ELR (cell line): ENCODE measurements at places on chromosomes 7 and 10.

DNA sequence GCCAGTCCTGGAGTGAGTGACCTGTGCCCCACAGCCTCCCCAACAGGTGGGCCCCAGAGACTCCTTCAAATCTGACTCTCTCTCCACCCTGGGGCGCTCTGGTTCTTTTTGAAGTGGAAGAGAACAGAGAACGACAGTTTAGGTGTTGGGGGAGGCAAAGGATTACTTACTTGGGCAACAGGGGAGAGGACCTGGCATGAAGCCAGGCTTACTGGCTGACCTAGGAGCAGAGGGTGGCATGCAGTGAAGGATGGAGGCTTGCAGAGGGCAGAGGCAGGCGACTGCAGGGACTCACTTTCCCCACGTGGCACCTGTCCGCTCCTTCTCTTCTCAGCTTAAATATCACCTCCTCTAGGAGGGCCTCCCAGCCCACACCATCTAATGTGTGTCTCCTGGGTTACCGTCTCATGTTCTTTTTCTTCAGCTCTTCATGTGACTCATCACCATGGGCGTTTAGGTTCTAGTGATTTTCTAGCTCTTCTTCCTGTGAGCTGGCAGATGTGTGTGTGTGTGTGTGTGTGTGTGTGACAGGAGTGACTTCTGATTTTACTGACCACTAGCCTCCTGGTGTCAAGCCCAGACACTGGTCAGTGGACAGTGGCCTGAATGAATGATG, 15.5 kb downstream of the LZTS2 start:
- DNase-seq = peak; percentile 95

GRCh38 chr10:6231146-6231545, 28.4 kb downstream of the PFKFB3 start:
- no peak for DNase-seq

GRCh38 chr10:85606401-85606800, 760.2 kb downstream of the GRID1 start:
- DNase-seq = no peak

DNA sequence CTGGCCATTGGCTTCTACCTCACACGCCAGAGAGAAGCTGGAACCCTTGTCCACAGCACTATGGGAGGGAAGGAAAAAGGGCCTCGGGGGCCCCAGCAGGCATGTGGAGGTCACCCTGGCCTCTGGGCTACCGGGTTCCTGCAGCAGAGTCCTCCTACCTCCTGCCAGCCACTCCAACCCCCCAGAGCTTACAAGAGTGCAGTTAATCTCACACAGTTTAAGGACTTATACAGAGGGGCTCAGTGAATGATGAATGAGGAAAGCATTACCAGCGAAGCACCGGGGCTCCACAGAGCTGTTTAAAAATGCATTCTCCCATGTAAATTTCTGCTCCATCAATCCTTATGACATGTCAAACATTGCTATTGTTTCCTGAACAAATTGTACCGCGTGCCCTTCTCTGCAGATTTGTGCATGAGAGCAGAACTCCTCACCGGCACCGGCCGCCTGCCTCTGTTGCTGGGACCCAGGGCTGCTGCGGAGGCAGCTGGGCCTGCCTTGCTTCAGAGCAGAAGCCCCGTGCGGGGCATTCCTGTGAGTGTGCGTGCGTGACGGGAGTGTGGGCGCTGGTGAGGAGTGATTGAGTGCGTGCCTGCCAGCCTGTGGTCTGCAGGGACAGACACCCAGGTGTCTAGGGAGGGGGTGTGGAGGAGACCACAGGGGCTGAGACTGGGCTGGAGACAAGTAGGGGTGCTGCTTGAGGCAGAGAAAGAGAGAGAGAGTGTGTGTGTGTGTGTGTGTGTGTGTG, 52.8 kb downstream of the C10orf105 start:
- no peak for DNase-seq

DNA sequence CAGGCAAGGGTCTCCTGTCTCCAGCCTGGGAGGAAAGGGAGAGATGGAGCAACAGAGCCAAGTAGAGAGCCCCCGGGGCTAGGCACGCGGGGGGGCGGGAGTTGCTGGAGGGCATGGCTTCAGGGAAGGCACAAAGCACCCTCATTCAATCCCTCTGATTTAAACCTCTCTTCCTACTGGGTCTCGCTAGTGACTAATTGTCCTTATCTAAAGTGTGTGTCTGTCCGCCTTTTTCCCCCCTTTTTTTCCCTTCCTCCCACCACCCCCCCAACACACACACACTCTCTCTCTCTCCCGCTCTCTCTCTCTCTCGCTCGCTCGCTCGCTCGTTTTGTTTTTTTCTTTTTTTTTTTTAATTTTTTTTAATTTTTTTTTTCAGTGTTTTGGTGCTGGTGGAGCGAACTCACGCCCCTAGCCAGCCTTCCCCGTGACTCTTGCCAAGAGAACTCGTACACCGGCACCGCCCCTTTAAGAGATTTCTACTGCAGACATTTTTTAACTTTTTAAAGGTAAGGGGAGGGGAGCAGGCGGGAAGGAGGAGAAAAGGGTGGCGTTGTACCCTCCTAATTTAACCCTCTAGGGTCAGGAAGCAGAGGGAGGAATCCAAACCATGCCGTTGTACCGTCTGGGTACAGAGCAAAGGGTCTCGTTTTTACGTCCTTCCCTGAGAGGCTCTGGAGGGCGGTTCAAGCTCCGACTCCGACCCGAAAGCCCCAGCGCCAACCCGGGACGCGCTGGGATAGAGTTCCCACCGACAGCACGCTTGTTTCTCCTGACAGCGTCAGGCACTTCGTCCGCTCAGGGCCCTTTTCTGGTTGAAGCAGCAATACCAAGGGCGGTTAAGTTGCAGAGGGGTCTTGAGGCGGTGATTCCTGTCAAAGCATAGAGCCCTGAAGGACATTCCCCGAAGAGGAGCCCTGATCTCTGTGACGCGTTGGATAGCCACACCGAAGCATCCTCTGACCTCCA, at the start of gene HPSE2:
HPSE2 (minus strand) TSS at position 195 of the 969 bp plus-strand sequence.
- no peak for DNase-seq

GRCh38 chr10:95880704-95881103, 27.1 kb upstream of the CC2D2B start:
- DNase-seq = no peak

DNA sequence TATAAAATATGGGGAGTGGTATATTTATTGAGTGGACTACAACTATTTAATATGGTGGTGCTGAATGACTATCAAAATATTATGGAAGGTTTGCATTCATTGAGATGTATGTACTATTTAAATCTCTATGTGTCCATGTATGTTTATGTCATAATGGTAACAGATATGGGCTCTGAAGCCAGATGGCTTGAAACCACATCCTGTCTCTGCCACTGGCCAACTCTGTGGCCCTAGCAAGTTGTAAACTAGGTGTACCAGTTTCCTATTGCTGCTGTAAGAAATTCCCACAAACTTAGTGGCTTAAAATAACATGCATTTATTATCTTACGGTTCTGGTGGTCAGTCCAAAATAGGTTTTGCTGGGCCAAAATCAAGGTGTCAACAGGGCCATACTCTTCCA, 198.1 kb upstream of the NFE2L3 start:
- DNase-seq = no peak

- DNase-seq = no peak
These were observed 2.8 kb downstream of the GTPBP10 start for GRCh38 chr7:90349305-90349704.

DNA sequence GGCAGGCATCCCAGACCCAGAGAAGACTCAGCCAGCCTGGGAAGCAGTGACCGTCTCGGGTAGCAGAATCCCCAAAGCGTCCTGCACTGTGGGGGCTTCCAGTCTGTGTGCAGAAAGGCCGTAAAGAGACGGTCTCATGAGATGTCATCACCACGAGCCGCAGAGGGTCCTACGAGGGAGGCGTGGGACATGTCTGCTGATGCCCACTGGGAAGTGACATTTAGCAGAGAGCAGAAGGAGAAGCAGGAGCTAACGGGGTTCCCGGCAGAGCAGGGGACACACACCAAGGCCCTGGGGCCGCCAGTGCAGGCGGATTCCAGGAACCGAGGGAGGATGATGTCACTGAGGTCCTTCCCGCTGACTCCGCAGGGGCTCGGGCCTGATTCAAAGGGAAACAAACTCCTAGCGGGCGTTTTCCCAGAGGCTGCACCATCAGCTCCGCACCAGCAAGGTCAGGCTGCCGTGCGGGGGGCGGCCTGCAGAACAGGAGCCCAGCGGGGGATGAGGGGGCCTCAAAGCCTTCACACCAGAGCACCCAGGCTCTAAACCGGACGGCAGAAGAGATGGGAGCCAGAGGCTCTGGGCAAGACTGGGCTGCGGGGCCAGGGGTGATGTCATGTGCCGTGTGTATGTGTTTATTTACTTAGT, 85.4 kb upstream of the PDGFA start:
- no peak for DNase-seq

GRCh38 chr7:44595934-44596635, 10.3 kb upstream of the OGDH start:
- DNase-seq = no peak

DNA sequence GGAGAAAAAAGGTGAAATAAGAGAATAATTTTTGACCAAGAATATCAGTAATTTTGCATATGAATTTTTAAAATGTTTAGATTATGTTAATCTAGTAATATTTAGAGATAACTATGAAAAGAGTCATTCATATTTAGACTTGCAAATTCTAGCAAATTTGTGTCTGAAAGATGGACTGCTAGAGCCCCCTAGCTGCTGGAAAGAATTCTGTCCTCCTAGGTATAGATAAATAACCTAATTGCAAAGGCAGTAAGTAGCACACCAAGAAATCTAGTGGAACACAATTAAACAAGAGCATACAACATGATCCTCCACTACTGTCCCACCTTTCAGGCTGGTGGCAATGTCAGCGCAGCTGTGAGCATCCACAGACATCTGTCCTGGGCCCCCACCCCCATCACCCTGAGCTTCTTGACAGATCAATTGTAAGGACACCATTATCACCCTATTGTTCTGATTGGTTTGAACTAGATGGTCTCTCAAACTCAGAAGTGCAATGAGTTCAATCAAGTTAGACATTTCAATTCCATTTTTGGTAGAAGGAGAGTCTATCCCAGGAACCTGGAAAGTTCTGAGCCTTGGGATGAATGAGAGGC, 15.0 kb upstream of the GFRA1 start:
- DNase-seq = peak; percentile 69

DNA sequence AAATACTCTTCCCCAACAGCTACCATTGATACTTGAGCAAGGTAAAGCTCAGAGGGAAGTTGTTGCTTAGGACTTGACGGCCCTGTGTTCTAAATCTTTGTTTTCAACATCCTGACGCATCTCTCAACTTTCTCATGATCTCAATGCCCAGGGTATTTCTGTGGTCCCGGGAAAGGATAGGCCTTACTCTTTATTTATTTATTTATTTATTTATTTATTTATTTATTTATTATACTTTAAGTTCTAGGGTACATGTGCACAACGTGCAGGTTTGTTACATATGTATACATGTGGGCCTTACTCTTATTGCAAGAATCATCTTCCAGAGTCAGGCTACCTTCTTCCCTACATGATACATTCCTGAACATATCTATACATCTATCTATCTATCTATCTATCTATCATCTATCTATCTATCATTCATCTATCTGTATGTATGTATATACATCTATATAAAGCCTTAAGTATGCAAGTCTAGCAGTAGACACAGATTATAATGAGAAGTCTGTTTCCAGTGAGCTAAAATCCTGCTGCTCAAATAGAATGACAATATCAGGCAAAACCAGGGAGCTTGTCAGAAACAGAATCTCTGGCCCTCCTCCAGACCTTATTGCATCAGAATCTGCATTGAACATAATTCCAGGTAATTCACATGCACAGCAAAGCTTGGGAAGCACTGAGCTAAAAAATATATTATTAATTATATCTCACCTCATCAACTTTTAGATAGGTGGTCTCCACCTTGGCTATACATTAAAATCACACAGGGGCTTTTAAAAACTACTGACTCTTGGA, 12.2 kb upstream of the CPA5 start:
- no peak for DNase-seq

GRCh38 chr10:70090013-70090412, 37.4 kb downstream of the MACROH2A2 start:
- peak; percentile 3 for DNase-seq

DNA sequence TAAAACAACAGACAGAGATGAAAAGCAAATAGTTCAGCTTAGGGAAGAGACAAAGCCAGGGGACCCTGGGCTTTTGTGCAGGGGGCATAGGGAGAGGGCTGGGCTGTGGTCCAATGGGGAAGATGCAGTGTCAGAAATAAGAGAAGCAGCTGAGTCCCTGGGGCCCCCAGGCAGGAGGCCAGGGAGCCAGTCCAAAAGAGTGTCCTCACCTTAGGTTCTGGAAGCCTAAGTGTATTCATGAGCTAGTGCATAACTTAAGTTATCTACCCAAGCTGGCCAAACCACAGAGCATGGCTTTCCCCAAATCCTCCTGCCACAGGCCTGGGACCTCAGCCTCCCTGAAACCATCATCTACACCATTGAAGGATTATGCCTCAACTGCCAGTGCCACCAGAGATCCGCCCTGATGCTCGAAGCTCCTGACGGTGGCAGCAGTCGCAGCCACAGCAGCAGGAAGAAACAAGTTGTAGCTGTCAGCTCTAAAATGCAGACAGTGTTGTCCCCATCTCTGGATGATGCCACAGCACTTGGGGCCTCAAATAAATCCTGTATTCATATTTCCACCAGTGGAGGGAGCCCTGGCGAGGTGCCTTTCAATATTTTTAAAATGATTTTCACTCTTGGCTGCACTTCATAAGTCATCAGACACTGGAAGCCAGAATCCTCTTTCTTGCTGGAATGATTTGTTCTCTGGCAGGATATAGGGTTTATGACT, 574.6 kb downstream of the GRID1 start:
- no peak for DNase-seq
